NCI-H1092 (cell line): ENCODE measurements at places on chromosomes 3 and 15.
A peak's percentile ranks its signal among the peaks of the same experiment; 100 is the strongest.

- no peak for DNase-seq
These were observed 44.0 kb downstream of the CD200 start for GRCh38 chr3:112376992-112377391.

DNA sequence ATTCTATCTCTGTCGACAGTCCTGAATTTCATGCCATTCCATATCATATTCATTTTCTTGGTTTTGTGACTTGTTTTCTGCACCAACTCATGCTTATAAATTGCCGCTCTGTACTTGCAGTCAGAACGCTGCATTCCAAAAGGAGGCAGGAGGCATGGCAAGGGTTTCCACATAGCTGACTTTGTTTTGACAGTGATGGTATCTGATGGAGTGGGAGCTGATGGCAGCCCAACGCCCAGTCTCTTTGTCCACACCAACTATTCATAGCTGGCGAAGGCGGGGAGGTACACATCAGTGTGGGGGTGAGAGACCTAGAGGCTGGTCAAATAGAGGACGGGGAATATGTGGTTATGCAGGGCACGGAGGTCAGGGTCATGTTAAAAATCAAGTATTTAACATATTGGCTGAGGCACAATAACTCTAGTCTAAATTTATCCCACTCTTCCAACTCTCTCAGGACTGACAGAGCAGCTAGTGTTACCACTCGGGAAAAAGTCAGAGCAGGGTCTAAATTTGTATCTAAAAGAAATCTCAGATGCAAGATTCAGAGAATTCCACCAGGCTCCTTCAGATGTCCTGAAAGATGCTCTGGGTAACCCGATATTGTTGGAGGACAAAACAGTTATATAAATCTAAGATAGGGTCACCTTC is 67.8 kb upstream of the ATP13A3 start:
- DNase-seq = no peak

DNA sequence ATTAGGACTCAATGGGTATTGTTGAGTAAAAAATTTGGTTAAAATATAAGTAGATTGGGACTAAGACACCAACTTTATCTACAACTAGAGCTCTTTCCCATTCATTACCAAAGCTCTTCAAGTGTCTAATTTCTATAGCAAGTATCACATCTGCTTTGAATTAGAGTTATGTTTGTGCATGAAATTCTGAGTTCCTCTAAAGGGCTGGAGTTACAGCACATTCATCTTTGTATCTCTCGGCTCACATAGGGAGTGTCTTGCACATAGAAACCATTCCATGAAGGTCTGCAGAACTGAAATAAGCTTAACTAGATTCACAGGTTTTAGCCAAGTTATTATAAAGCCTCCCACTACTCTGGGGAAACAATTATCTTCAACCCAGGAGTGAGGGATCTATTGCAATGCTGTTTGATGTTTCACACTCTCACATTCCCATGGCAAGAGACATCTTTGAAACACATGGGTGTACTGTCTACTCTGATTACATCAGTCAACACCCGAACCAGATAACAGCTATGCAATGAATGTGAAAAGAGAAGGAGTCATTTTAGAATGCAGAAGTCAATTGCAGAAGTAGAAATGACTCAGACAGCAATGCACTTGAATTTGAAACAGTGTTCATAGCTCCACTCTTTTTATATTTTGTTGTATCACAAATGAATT is 93.1 kb upstream of the KBTBD8 start:
- DNase-seq = no peak

- no peak for DNase-seq
These were observed 161.2 kb downstream of the MINAR1 start for GRCh38 chr15:79593119-79593869.

- no peak for DNase-seq
These were observed at the start of gene FGF7 for GRCh38 chr15:49423021-49423420. Gene FGF7 (plus strand): TSS chr15:49423242. CDS start chr15:49424298, 1,056 bp downstream.

GRCh38 chr3:51082363-51082762 is 302.7 kb upstream of the MANF start:
- no peak for DNase-seq

DNA sequence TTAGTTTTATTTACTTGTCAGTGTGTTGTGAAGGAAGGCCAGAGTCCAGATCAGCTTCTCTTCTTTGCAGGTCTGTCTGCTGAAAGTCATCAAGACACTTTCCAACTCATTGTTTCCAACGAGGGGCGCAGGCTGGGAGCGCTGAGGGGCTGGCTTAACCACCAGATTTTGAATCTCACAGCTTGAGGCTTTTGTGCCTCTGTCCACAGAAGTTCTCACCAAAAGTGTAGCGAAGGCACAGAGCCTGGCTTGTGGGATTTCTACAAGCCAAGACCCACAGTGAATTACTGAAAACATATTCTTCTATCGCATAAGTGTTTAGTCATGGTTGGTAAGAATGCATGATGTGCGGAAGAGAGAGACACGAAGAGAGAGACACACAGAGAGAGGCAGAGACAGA is 35.2 kb downstream of the BHLHE40 start:
- DNase-seq = no peak

- no peak for DNase-seq
These were observed 99.1 kb upstream of the HES1 start for GRCh38 chr3:194036842-194037241.

DNA sequence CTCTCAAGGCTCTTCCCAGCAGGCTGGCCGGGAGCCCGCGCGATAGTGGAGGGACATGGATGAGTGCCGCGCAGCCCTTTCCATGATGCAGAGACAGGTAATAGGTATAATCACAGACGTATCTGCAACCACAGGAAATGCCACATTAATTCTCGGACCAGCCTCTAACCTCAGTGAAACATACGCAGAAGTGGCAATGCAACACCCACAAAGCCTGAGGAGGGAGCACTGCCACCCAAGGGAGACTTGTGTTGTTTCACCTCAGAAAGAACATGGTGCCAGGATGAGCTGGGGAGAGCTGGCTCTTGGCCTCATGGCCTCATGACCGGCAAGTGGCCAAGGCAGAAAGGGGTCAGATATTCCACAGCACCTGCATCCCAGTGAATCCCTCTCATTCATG is 39.0 kb downstream of the PGPEP1L start:
- DNase-seq = no peak

GRCh38 chr3:185981621-185982020 is 43.8 kb upstream of the TRA2B start:
- DNase-seq = no peak

DNA sequence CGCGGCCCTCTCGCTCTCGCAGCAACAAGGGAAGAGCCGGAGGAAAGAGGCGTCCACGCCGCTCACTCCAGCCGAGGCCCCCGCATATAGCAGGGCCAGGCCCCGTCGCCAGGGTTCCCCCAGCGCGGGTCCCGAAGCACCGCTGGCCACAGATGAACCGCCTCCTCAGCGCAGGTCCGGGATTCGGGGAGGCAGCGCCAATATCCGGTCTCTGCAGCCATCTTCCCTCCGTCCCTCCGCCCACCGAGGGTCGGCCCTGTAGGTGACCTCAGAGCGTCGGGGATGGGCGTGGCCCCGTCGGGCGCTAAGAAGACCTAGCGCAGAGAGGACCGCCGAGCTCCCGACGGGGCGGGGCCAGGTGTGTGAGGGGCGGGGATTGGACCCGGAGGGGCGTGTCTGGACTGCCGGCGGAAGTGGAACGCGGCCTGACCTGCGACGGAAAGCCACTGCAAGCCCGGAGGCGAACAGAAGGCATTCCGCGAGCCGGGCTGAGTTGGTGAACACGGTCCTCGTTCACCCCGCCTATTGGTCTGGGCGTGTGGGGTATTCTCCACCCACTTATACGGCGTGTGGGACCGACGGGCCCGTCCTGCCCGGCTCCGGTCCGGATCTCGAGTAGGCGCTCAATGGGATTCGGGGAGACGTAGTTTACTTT is 26.8 kb upstream of the MTHFS start:
- peak; percentile 92 for DNase-seq

- no peak for DNase-seq
These were observed 56.4 kb upstream of the ACTC1 start for GRCh38 chr15:34851751-34852150.

DNA sequence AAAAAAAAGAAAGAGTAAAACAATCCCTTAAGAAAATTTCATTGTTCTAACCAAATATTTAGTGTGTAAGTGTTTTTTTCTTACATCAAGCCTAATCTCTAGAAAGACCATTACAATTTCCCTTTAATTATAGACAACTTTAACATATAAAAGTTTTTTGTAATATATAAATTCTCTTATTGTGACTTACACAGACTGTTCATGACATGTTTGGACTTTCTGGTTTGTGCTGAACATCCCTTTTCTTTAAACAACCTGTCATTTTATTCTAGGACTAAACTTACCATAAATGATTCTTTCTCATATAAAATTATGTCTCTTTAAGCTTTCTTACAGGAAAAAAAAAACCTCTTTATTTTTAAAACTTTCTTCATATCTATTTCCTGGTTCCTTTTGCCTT is 13.0 kb upstream of the BTLA start:
- no peak for DNase-seq

GRCh38 chr3:61736506-61736905 is 175.1 kb downstream of the PTPRG start:
- no peak for DNase-seq

- no peak for DNase-seq
These were observed 48.9 kb downstream of the RASGRF1 start for GRCh38 chr15:79041601-79042168.

DNA sequence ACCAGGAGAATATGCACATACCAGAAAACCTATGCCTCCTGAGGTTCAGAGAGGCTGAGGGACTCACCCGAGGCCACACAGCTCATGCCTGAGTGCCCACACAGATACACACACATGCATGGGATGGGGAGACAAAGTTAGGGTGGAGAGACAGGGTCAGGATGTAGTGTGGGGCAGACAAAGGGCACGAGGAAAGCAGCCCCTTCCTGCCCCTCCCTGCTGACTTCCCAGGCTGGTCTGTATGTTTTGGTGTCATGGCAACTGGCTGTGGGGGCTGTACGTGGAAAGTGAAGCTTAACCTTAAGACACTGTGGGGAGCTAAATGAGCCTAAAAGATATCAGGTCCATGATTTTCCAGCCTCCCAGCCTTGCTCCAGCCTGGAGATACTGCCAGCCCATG is 57.8 kb downstream of the EPHB3 start:
- no peak for DNase-seq

- DNase-seq = no peak
These were observed 124.8 kb downstream of the MYLK start for GRCh38 chr3:123759311-123759710.

GRCh38 chr3:184604615-184605290 is 43.2 kb downstream of the EPHB3 start:
- DNase-seq = no peak

DNA sequence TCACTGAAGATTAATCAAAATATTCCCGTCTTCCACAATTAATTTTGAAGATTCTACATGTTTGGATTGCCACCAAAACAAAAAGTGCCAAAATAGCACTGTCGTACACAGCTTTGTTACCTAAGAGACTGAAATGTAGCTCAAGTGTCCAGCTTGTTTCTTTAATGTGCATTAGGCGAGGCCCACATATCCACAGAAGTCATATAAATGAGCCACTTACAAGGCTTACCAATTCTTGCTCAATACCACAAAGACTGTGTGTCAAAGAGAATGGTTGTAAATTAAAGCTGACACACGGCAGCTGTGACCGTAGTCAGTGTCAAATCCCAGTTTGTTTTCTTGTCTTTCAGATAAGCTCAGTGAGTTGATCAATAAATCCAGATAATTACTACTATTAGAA is 639.4 kb upstream of the TBL1XR1 start:
- DNase-seq = no peak

DNA sequence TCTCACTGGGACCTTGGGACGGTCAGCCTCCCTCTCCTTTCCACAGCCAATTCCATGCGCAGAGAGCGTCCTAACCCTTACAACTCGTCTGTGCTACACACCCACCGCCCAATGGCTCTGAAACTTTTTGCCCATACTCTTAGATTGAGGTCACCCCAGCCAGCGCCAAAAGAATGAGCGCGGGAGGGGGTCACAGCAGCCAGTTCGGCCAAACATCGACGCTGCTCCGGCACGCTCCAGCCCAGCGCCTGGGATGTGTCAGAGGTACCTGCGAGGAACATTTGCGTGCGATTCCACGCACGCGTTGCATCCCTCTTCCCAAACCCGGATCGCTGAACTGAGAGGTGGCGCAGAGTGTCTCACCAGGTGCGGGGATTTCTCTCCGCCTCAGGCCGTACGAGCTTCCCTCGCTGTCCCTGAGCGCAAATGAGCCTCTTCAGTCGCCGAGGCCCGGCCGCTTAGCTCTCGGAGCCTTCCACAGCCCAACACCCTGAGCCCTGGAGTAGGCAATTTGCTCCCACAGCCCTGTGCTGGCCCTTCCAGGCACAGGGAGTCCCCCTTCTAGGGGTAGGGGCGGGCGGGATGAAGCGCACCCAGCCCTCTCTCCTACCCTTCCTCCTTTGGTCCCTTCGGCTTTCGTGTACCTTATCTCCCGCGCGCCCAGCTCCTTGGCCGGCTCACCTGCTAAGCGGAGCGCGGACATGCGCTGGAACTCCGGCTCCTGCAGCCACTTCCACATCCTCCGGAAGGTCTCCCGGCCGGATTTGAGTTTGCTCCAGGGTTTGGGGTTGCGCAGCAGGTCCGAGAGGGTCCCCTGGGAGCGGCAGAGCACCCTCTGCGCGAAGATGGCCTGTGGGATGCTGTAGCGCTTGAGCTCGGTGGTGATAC is 1.8 kb downstream of the ONECUT1 start:
- no peak for DNase-seq

- no peak for DNase-seq
These were observed 28.8 kb upstream of the CDIN1 start for GRCh38 chr15:36550650-36551049.

- DNase-seq = peak; percentile 19
These were observed 5.3 kb downstream of the CLK3 start for GRCh38 chr15:74620636-74621545.

- DNase-seq = peak; percentile 33
These were observed 37.2 kb downstream of the MGLL start for GRCh38 chr3:127784865-127785710.

- no peak for DNase-seq
These were observed 130.6 kb upstream of the FHIT start for GRCh38 chr3:61381745-61382392.

- DNase-seq = no peak
These were observed 12.7 kb downstream of the HMCES start for GRCh38 chr3:129291236-129291886.

DNA sequence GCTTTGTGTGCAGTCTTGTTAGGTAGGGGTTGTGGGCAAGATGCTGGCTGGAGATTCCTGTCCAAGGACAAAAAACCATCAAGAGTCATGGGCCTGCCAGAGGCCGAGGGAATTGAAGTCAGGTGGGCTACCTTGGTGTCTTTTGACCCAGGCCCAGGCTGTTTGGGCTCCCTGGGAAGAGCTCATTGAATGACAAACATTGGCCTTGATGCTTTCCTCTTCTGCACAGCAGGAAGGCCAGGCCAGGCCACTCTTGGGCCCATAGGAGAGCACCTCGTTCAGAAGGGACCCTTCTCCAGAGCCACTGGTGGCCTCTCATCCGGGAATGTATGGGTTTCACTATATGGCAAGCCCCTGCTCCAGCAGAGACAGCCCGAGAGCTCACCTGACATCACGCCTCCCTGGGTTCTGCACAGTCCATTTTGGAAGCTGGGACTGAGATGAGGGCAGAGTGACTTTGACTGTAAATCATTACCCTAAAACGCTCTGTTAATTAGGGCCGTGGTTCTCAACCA is 169.1 kb downstream of the NSMCE3 start:
- DNase-seq = no peak
